ENCODE measurements at places on chromosomes 5 and 9.

DNA sequence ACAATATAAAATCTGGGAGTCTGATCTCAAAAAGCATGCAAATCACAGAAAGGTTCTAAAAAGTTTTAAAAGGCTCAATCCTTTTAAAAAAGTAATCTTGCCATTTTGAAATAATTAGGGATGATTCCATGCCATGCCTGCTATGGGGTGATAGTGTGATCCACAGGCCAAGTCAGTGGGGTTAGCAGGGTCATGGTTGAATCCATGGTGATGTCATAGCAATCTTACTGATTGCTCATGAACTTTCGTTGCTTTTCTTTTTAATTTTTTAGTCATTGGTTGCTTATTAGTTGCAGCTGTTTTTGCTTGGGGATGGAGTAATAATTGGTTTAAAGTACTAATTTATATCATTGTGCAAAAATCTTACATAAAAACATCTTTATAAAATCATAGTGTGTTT is 485.0 kb downstream of the ENC1 start:
- DNase-seq: no peak

DNA sequence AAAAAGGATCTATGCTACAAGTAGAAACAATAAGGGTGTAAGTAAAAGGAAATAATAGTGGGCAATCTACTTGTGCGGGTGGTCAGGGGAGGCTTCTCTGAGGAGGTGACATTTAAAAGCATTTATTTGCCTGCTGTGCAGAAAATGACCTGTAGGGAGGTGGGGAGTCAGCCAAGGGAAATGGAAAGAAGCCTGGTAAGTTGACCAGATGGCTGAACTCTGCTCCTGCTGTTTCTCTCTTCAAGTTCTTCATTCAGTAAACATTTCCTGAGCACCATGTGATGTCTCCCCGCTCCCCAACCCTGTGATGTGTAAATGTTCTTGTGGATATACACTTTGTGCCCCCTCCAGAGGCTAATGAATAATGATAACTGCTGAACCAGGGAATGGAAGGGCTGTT is 9.9 kb upstream of the SPIN1 start:
- no peak for DNase-seq

DNA sequence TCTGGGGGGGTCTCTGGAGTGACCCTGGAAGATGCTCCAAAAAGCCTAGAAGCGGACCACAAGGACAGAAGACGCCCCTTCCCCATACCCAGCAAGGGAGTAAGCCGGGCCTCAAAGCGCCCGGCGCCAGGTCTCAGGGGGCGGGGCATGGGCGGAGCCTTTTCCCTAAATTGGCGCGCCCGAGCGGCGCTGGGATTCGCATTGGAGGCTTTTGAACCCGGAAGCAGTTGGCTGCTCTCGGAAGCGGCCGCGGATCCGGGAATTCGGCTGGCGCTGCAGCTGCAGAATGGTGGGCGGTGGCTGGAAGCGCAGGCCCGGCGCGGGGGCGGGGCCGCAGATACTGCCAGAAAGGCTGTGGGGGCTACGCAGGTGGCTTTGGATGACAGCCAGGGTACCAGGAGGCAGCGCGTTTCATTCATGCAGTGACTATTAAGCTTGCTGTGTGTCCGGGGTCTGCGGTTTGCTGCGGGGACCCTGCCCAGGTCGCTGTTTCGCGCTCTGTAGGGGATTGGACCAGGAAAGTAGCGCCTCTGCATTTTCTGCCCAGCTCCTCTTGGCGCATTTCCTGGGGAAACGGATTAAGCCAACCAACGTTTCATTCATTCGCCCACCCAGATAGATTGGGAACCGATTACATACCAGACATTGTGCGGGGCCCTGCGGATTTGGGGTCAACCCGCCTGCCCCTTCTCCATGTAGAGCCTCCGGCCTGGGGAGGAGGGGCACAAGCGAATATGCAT is 83.0 kb upstream of the FREM1 start:
- no peak for DNase-seq

DNA sequence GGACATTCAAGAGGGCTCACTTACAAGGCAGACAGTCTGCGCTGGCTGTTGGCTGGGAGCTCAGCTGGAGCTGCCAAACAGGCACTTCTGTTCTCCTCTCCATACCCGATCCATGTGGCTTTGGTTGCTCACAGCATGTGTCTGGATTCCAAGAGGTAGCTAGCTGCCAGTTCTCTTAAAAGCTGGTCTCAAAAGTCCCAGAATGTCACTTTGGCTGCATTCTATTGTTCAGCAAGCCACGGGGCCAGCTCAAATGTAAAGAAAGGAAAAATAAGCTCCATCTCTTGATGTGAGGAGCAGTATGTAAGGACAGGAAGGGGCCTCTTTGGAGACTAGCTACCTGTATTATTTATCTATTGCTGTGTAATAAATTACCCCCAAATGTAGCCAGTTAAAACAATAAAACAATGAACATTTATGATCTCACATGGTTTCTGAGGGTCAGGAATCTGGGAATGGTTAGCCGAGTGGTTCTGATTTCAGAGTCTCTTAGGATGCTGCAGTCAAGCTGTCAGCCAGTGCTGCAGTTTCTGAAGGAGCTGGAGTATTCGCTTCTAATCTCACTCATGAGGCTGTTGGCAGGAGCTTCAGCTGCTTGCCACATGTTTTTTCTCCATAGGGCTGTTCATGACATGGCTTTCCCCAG is 112.7 kb upstream of the CLINT1 start:
- DNase-seq: no peak

- no peak for DNase-seq
Measured at GRCh38 chr9:134892221-134892620, 11.6 kb downstream of the FCN2 start.

DNA sequence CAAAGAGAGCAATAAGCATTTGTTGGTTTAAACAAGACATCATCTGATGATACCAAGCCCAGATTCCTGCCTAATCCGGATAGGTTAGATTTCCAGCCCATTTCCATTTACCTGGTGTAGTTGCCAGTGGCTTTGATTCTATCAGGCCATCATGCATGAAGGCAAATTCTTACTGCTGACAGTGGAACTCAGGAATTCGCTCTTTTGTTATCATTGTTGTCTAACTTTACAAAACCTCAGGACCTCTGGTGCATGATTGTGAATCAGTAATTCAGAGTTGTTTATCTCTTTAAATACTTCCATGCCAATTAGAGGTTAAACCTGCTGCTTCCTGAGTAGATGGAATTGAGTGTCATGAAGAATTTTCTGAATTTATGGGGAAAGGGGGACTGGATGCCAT is 76.5 kb downstream of the C9orf152 start:
- DNase-seq: no peak

DNA sequence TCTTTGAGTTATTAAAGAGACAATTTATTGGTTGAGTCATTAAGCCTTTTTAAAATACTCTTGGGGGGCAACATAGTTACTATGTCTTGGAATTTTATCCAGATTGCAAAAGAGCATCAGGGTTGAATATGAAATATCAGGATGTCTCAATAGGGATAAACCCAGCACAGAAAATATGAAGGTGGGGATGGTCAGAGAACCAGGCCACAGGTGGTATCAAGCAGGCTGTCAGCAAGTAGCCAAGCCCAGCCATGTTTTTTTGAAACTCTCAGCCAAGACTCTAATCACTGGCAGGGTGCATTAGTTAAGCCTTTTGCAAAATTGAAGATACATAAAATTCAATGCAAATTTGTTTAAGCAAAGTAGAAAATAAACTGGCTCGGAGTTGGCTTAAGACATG is 468.9 kb downstream of the DTWD2 start:
- DNase-seq: no peak

GRCh38 chr5:121008041-121008440 is 543.9 kb downstream of the PRR16 start:
- DNase-seq: no peak

DNA sequence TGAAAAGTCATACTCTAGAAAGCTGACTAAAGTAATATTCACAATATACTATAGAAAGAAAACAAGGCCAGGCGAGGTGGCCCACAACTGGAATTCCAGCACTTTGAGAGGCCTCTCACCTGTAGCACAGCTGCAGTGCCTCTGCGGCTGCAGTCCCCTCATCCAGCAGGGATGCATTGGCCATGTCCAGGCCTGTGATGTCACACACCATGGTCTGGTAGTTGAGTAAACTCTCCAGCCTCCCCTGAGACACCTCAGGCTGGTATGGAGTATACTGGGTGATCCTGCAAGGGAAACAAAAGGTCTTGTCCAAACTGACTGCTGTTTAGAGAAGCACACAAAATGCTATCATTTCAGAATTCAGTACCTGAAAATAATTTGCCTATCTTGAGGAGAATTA is 35.5 kb downstream of the GLDC start:
- no peak for DNase-seq

DNA sequence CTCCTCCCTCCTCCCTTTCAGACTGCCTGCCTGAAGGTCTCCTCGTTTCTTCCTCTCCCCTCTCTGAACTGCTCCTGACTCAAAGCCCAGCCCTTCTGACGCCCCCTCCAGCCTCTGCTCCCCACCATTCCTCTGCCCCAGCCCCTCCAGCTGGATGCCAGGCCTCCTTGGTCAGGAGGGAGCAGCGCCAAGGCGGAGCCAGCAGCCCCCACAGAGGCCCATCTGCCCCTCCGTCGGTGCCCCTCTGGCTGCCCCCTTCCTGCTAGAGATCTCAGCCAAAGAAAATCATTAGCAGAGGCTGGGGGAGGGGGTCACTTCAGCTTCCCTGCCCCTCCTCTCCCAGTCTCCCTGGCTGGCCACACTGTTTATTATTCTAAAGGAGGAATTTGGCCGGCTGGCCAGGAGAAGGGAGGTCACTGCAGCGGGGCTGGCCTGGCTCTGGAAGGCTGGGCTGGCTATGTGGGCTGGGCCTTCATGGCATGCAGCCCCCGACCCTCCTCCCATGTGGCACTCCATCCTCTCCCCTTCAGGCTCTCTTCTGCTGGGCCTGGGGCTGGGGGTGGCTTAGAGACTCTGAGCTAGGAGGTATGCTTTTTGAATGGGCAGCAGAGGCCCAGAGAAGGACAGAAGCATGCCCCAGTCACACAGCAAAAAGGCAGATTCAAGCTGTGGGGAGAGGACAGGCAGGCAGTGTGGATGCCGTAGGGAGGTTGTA is 16.9 kb downstream of the PDGFRB start:
- DNase-seq: no peak

DNA sequence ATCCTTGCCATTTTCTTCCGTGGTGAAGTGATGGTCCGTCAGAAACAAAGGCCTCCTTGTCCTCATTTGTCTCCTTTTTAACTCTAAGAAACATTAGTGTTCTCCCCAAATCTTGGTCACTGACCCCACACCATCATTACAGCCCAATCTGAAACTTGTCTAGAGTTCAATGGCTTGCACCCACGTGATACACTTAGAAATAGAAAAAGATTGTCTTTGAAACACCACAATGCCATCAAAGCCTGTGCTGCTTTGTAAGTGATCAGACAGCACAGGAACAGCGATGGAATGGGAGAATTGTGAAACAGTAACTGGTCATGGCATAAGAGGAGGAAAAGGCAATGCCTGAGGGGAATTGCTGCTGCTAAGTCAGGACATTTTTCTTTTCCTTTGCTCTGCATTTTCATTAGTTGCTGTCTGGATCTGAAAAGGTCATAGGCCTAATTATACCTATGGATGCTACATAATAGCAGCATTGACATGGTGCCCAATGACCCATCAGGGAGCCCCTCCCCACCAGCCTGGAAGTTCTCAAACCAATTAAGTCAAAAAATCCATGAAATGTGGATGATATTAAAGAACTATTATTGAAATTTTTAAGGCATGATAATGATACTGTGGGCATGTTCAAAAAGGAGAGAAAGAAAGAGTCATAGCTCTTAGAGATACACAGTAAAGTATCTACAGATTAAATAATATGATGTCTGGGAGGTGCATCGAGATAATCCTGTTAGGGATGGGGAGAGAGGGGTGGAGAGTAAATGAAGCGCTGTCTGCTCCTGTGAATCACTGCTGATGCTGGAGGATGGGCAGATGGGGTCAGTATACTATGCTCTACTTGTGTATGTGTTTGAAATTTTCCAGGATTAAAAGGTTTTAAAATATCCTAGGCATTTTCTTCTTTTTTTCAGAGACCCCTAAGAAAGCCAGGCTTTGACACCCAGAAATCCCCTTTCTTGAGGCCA is 83.6 kb downstream of the ENC1 start:
- DNase-seq: no peak

- no peak for DNase-seq
Measured at GRCh38 chr5:1657161-1657741, 133.5 kb upstream of the LPCAT1 start.

DNA sequence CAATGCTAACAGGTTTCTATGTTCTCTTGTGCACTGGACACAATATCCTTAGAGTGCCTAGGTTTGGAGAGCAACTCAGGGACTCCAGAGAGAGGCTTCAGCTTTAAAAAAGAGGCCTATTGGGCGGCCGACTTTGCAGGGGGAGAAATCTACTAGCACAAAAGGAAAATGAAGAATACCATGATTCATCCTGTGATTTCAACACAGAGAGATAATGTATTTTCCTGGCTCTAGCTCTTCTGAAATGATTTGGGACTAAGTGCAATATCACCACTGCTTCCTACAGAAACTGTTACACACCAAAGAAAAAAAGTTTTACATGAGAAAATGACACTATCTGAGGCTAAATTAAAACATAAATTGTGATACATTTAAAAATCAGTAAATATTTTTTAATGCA is 146.1 kb upstream of the TSLP start:
- DNase-seq: no peak

GRCh38 chr9:29208670-29209069 is 1635.4 kb upstream of the C9orf72 start:
- no peak for DNase-seq

GRCh38 chr5:9156282-9156681 is 389.6 kb downstream of the SEMA5A start:
- DNase-seq: no peak

GRCh38 chr9:120534266-120534665 is 45.7 kb downstream of the CDK5RAP2 start:
- DNase-seq: no peak

GRCh38 chr5:21432646-21433045 is 1420.5 kb downstream of the CDH12 start:
- no peak for DNase-seq

GRCh38 chr9:127763918-127764384 is 14.5 kb downstream of the SH2D3C start:
- DNase-seq: no peak

GRCh38 chr9:27377811-27378456 is 81.0 kb upstream of the EQTN start:
- no peak for DNase-seq

GRCh38 chr9:137417161-137418021 is 5.6 kb downstream of the EXD3 start:
- no peak for DNase-seq

- DNase-seq: no peak
Measured at GRCh38 chr9:76803762-76804161, 39.5 kb downstream of the PCA3 start.

- no peak for DNase-seq
Measured at GRCh38 chr5:98308231-98308630, 465.2 kb upstream of the RGMB start.

GRCh38 chr9:13569602-13570067 is 290.1 kb upstream of the MPDZ start:
- no peak for DNase-seq
